GM12878 (cell line): ENCODE measurements at places on chromosomes 3 and 15. TPM values are rescaled to one million over a fixed set of nuclear protein-coding genes. Genes with fewer than 3 reads are reported as not detected.

- peak; percentile 23 for DNase-seq
Observed at GRCh38 chr3:33658991-33659848, 58.8 kb downstream of the CLASP2 start.

- peak; percentile 60 for DNase-seq
Observed at GRCh38 chr3:30639937-30640336, 33.5 kb downstream of the TGFBR2 start.

The SKOR1 gene
- polyA plus RNA-seq: not detected in 2 replicates

DNA sequence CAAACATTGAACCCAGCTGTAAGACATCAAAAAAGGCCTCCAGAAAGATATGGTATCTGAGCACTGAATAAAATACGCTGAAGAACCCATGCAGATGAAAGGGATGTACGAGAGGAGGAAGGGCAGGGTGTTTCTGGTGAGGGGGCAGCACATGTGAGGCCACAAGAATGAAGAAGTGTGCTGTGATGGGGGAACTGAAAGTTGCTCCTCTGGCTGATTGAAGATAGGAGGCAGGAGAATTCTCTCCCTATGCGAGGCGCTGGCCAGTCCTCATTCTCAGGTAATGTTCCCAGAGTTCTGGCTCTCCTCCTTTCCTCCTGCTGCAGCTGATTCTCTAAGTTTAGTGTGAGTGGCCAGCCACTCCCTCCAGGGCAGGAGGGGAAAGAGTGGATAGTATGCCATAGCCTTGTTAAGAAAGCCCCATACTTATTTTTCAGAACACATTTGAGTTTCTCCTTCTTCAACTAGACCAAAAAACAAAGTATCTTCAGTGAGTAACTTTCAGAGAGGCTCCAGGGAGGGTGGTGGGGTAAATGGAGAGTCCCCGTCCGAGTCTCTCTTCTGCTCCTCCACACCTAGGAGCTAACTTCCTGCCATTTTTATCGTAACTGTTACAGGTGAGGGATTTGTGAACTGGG lies 26.9 kb upstream of the MYO1E start:
- DNase-seq: peak; percentile 77

GRCh38 chr15:91329914-91330313 lies 229.9 kb downstream of the SV2B start:
- DNase-seq: no peak

The SLC12A1 gene
- not detected in 2 replicates for polyA plus RNA-seq

DNA sequence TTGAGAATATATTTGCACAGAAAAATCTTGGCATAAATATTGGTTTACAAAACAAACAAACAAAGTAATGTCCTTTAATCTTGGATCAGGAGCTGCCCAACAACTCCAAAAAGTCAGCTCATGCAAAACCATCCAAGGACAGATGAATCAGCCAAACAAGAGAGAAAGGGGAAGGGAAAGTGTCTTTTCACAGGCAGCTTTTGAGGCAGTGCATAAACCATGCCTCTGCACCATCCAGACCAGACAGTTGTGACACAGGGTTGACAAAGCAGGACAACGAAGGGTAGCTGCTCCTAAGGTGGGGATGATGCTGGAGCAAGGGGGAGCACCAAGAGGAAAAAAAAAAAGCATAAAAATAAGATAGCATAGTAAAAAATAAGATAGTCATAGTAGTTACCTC lies 8.7 kb downstream of the CD86 start:
- no peak for DNase-seq

- DNase-seq: peak; percentile 2
Observed at GRCh38 chr3:153927107-153927506, 194.1 kb upstream of the ARHGEF26 start.

The GOLGA8G gene
- not detected in 2 replicates for polyA plus RNA-seq

- DNase-seq: no peak
Observed at GRCh38 chr15:75659928-75660645, 12.4 kb downstream of the SNX33 start.

DNA sequence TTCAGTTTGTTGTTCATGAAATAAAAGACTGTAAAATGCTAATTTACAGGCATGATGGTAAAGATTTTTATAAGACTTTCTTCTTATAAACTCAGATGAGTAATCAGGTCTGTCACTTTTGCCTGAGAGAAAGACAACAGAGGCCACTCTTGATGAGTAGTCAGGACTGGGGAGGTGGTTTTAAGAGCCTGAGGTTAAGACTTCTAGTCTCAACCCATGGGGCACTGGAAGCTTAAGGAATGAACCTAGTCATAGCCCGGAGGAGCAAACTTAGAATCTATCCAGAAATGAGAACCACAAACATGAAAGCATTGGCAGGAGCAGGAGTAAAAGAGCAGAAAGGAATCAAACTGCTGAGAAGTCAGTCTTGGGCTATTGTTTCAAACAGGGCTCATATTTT lies 846.3 kb upstream of the ARPP21 start:
- DNase-seq: no peak

DNA sequence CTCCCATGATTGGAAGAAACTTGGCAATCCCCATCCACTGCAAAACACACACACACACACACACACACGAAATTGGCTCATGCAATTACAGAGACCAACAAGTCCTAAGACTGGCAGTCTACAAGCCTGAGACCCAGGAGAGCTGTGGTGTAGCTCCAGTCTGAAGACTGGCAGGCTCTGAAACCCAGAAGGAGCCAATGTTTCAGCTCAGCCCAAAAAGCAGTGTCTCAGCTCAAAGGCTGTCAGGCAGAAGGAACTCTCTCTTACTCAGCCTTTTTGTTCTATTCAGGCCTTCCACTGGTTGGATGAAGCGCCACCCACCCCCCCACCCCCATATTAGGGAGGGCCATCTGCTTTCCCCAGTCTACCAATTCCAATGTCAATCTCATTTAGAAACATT lies 32.1 kb downstream of the MESD start:
- DNase-seq: no peak
